Left renal pelvis (tissue), 4 donors: ENCODE measurements at places on chromosomes 3 and 15.

DNA sequence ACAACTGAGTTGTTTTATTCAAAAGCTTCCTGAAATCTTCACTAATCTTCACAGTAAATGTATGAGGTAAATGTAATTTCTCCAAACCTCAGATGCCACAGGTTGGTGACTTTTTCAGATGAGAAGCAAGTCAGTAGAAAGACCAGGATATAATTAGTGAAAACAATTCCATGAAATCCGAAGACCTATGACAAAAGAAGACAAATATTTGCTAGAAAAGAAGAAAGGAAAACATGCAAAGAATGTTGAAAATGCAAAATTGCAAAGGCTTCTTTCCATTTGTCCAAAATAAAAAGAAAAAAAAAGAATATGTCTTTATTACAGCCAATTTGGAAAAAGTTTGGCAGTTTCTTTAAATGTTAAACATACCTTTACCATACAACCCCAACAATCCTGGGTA is 88.3 kb upstream of the MYRIP start:
- no peak for DNase-seq

- DNase-seq, result no peak
These were observed 1.1 kb upstream of the NR2C2 start for GRCh38 chr3:14946236-14946635.

DNA sequence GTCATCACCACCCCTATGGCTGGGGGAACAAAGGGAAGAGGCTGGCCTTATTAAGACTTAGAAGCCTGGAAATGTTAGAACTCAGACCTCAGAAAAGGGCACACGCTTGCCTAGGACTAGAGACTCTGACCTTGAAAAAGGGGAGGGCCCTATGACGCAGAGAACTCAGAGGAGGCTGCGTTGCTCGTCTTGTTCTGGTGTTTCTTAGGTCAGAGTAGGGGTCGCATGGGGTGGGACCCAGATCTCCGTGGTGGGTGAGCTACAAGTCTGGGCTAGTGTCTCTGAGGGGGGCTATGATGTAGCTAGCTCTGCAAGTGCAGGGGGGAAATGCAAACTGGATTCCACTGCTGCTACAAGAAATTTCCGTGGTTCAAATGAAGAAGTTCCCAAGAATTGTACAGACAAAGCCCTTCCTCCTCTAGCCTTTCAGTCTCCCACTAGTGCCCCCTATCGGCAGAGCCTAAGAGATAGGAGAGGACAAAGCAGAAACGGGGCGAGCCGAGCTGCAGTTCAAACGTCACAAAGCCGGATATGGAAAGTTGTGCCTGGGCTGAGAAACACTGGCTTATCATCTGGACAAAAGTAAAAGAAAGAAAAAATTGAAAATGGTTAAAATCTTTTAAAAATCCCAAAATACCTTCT is 392.9 kb upstream of the ROBO2 start:
- no peak for DNase-seq

DNA sequence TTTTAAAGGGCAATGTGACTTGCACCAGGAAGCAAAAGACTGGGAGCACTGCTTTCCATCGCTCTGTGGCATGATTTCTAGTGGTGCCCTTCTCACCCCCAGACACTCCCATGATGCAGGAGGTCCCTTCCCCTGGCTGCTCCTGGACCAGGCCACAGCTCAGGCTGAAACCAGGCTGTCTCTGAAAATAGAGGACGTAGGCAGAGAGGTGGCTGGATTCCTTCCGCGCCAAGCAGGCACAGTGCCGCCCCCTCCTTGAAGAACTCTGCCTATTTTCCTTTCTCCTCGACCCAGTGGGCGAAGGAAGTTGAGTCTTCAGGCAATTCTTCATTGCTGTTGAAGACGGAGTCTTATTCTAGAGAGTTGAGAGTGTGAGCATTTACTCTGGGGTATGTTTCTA is 489.4 kb upstream of the TBL1XR1 start:
- DNase-seq, result no peak

- DNase-seq, result no peak
These were observed 22.2 kb downstream of the SV2B start for GRCh38 chr15:91122296-91122695.

- DNase-seq, result no peak
These were observed 106.9 kb downstream of the LRRK1 start for GRCh38 chr15:101025896-101026631.

DNA sequence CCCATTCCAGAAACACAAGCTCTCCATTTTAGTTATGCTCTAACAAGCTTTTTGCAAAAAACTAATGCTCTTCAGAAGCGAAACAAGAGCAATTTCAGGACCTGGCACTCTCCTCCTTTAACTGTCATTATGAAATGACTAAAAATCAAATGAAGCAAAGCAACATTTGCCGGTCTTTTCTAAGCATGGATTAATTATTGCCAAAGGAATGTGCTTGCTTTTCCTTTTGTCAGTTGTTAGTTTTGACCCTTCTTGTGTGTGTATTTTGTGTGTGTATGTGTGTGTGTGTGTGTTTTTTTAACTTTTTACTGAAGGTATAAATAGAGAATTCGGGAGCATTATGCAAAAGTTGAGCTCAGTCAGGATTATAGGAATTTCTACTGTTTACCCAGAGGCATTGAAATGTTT is 509.1 kb downstream of the TUSC7 start:
- no peak for DNase-seq

DNA sequence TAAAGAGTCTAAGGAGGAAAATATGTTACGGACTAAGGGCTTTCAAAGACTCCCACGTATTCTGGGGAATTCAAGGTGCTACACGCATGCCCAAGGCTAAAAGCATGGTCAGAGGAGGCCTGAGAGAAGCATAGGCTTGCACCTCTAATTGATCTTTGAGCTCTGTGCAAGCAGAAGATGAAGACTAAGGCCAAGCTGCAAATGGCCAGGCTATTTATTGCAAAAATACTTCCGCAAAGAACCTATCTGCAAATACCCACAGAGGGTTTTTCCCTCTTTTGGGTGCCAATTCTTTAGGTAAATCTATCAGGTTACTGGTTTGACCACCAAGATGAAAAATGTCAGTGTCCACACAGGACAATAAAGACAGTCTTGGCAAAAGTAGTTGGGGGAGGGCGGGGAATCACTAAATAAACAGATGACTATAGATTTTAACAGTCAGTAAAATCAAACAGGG is 119.5 kb downstream of the STAG1 start:
- no peak for DNase-seq

DNA sequence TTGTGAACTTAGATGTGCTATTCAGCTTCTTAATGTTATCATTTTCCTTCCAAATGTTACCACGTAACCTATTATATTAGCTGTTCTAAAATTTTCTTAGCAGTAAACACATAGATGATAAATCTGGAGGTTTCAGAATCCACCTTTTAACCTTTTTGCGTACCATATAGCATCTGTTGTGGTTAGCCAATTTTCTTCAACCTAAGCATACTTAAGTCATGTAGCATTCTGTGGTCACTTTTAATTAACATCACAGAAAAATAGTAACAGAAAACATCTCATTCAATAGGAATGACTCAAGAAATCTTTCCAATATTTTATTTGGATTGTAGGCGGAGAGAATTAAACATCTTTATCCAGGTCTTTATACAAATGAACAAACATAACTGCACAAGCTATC is 1465.3 kb upstream of the GBE1 start:
- no peak for DNase-seq
